ENCODE measurements at places on chromosomes 4 and X.
A peak's percentile ranks its signal among the peaks of the same experiment; 100 is the strongest.

DNA sequence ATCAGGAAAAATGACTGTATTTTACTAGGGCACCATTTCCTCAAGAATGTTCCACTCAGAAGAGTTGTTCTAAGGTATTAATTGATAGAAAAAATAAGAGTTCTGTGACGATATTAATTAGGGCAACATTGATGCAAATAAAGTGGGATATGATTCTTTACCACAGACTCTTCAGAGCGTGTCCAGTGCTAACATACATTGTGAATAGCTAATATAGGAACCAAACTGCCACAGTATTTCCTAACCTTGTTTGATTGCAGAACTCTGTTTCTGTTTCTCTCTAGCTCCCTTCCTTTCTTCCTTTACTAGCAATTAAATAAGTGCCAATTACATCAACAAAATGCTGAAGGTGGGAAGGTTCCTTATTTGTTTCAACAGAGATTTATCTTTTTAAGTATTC, 154.1 kb upstream of the CPEB2 start:
- DNase-seq, result no peak

DNA sequence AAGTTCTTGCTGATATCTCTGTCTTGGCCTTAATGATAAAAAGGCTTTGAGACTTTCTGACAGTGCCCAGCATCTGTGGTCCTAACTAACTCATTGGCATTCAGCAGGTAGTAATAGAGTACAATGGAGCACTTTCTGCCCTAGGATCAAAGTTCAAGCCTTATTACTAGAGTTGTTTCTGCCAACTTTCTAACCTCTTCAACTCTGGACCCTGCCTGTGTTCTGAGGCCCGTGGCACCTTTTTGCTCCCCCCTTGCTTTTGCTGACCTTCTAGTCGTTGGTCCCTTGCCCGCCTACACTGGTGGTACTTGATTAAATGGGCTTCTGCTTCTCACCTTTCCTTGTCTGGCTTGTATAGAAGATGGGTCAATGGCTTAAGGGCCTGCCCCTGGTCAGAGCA, 126.3 kb downstream of the PPARGC1A start:
- no peak for DNase-seq

DNA sequence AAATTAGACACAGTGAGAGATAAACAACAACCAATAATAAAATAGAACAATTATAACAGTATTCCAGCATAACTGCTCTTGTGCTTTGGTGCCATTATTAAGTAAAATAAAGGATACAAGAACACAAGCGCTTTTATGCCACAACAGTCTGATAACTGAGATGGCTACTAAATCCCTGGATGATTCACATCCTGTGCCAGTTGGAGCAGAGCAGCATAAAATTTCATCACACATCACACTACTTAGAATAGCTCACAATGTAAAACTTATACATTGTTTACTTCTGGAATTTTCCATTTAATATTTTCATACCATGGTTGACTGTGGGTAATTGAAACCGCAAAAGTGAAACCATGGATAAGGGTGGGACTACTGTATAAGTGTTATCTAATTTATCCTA, 399.9 kb upstream of the CNKSR2 start:
- no peak for DNase-seq

- no peak for DNase-seq
These were observed 336.4 kb upstream of the HAND2 start for GRCh38 chr4:173866322-173867026.

- DNase-seq, result peak; percentile 37
These were observed 14.8 kb downstream of the ADGRA3 start for GRCh38 chr4:22500831-22501714.

- no peak for DNase-seq
These were observed 59.4 kb upstream of the H2AZ1 start for GRCh38 chr4:100009490-100009889.

DNA sequence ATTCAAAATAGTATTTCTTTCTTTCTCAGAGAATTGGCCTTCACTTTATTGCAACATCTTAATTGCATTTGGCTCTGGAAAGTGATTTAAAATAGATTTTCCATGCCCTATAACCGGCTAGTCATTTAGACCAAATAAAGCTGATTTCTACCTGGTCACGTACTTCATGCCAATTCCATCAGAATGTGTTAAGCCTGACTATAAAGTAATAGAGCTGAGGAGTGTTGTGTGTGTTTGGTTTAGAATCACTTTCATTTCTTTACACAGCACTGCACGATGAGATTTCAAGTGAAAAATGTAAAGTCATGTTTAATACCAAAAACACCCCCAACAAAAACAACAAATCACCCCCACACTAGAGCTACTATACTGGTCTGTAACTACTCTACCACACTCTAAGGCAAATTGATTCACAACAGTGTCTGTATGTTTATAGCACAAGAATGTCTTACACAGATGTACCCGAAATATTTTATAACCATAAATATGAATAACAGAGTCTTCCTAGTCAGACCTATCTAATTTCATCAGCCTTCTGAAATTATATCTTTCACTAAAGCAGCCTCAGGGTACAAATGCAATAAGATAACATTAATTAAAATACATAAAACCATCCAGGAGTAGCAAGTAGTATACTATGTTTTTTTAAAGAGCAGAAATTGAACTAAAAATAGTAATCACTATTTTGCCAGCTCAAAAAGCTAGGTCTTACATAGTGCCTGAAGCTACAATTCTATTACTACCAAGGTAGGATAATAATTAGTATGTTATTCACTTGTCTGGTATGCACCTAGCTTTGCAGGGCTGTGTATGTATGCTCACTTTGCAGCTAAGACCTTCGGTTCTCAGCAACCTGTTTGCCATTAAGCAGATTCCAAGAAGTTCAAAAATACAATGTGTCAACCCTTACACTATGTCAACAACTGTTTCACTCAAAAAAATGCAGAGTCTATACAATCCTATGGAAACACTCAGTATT, 28.4 kb downstream of the APBB2 start:
- DNase-seq, result no peak
